Caki2 (cell line): ENCODE measurements at places on chromosomes 12 and 14.

DNA sequence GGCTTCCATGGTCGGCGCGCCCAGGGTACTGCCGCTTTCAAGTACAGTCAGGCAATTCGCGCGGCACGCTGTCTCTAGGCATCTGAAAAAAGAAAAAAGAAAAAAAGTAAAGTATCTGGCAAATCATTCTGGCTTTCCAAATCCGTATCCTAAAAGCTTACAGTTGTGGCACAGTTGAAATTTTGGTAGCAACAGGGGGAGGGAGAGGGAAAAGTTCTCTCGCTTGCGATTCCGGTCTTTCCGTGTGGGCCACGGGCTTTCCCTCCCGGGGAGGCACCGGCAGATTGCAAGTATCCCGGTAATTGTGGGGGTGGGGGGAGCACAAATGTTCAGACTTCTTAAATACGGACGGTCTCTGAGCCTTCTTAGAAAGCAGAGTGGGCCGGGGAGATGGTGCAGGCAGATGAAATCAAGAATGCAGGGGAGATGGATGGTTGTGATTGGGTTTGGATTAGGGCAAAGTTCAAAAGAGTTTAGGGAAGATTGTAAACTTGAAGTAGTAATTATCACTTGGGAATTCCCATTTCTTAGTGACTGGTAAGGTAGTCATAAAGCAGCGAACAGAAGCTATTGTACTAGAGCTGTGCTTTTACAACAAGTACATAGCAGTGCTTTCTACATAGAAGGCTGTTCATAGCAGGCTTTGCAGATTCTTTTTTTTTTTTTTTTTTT, 1.2 kb downstream of the SOCS2 start:
- DNase-seq = no peak

DNA sequence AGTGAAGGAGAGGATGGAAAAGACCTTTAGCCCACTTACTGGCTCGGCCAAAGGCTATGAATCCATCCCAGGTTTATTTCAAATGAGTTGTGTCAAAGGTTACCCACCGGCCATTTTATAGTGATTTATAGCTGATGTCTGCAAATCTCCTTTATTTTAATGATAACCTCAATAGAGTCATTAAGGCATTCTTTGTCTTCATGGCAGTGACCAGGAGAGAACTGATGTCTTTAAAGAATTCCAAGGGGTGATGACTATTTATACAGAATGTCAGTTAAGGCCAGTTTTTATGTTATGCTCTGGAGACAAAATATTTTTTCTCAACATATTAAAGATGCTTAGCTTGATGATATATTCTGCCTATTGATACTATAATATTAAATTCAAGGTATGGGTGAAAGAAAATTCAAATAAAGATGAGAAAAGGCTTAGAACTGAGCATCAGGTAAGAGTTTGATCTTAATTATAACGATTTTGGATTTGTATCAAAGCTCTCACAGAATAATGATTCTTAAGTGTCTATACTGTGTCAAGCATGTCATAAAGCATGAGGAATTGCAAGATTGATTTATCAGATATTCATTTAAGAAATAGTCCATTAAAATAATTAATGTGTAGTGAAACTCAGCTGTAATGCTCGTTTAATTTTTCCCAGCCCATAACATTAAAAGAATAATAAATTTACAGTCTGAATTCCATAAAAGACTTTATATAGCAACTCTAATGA, 361.5 kb downstream of the SOX5 start:
- no peak for DNase-seq

GRCh38 chr14:66507722-66508546, at the start of gene GPHN:
TSS of gene GPHN (plus strand) at chr14:66508147.
- peak; percentile 97 for DNase-seq

- DNase-seq = no peak
Observed at GRCh38 chr12:46956451-46957035, 122.9 kb upstream of the PCED1B start.

DNA sequence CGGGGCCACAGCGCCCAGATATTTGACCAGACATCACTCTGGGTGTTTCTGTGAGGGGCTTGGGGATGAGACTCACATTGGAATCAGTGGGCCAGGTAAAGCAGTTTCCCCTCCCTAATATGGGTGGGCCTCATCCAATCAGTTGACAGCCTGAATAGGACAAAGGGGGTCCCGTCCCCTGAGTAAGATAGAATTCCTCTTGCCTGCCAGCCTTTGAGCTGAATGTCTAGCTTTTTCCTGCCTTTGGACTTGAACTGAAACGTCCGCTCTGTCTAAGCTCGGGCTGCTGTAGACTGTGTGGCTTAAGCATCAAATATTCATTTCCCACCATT, 88.8 kb upstream of the DIO3 start:
- DNase-seq = no peak

- DNase-seq = no peak
Observed at GRCh38 chr14:59148334-59148900, 40.0 kb upstream of the DAAM1 start.

GRCh38 chr12:119072440-119072839, 91.1 kb downstream of the SRRM4 start:
- no peak for DNase-seq

DNA sequence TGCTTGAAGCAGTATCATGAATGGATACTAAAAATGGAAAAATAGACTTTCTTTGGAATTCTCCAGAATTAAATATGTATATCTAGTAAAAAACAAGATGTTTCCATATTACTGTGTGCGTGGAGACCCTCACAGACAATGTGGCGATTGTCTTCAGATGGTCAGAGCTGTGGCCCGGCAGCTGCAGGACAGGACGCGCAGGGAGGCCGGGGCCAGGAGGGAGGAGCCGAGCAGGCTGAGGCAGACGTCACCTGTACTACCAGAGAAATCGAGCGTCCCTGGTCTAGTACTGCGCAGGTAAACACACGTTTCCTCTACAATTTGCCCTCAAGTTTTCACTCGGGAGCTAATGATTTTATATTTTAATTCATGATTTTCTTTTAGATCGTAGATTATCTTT, 22.8 kb downstream of the DDX51 start:
- no peak for DNase-seq

DNA sequence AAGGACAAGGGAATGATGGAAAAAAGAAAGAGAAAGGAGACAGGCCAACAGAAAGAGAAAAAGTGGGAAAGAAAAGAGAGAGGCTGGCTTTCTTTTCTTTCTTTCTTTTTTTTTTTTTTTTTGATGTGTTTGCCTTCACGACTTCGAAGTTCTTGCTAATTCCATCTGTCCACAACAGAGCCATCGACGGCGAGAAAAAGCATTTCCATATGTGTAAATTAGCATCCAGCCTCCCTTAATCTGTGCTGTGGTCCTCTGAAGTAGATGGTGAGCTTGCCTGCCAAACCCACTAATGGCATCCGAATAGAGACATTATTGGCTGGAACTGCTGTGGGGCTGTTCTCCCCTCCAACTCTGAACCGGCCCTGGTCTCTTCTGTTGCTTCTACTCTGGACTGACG, 997.4 kb downstream of the BCL11B start:
- no peak for DNase-seq

DNA sequence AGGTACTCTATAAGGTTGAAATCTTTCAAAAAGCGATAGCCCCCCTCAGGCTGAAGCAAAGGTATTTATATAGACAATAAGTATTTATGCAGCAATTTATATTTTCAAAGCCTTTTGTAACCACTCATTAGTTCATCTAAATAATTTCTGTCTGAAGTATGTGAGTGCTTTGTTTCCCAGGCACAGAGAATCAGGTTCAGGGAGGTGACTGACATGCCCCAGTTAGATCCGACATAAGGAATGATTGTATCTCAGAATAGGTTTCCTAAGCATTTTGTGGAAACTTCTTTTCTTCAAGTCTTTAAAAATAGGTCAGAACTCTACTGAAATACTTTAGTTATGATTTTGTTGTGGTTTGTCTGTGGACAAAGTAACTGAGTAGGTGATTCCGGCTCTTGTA, 283.4 kb upstream of the G2E3 start:
- no peak for DNase-seq

DNA sequence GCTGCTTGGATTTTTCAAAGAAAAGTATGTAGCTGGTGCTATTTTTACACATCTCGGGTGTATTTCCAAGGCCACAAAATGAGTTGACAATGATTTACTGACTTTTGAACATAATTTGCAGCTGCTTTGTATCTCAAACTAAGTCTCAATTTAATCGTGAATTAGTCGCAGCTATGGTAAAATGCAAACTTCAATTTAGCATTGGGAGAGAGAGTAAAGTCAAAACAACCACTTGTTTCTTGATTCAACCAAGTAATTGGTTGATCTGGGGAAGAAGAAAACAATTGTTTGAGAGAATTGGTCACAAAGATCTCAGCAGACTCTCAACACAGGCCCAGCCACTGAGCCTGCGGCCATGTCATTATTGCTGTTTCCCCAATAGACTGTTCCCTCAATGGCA, 75.0 kb upstream of the DYRK2 start:
- DNase-seq = no peak

DNA sequence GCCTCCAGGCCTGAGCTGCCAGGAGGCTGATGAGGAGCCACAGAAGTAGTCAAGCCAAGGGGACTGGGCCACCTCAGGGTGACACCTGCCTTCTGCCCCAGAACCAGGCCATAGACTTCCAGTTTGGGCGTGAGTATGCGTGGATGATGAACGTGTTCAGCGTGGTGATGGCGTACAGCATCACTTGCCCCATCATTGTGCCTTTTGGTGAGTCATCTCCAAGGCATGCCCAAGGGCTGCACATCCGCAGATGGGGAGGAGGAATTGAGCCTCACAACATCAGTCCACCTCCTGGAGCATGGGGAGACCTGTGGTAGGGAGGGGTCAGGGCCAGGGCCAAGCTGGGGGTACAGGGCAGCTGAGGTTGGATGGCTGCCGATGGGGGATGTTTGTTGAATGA, 22.3 kb downstream of the NGB start:
- DNase-seq = no peak
